Activated B cell treated with CpG ODN at 0.5 μM for 24 hours (primary cell): ENCODE measurements at places on chromosomes 13 and 19.

GRCh38 chr13:74067818-74068217, 66.4 kb downstream of the KLF12 start:
- DNase-seq, result no peak

DNA sequence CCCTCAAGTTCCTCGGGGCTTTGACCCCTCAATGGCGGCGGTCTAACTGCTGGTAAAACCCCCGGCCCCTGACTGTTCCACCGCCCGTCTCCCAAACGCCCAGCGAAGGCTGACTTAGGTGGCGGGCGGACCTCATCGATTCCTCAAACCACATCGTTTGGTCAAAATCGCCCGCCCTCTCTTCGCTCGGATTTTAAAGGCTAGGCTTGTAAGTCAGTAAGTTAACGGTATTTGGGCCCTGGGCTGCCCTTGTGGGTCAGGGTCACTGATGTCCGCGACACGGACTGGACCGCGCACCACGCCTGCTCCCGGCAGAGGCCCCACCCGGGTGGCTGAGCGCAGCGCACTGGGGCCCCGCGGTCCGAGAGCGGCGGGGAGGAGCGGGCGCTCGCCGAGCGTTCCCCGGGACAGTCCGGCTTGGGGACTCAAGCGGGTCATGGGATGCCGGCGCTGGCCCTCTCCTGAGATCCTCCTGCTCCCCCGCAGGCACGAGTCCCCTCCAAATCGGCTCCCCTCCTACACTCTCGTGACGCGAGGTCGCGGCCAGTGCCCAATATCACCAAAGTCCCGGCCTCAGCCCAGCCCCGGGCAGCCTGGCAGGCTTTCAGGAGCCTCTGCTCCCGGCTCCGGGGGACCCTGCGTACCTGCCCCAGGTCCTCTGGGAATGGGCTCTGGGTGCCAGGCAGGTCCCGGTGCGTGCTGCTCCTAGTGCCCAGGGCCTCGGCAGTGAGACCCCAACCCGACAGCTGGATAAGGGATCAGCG, 1.0 kb downstream of the FLT1 start:
- peak; percentile 21 for DNase-seq

- no peak for DNase-seq
These were observed 263.7 kb downstream of the KCTD12 start for GRCh38 chr13:76622315-76623040.

DNA sequence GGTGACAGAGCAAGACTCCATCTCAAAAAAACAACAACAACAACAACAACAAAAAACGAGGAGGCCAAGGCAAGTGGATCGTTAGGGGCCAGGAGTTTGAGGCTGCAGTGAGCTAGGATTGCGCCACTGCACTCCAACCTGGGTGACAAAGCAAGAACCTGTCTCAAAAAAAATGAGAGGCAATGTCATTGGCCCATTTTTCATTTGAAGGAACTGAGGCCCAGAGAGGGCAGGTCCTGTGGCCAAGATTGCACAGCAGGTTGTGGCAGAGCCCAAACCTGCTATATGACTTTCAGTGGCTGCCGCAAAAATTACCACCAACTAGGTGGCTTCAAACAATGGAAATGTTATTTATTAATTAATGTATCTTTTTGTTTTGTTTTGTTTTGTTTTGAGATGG, 5.5 kb downstream of the PIK3R2 start:
- DNase-seq, result no peak

DNA sequence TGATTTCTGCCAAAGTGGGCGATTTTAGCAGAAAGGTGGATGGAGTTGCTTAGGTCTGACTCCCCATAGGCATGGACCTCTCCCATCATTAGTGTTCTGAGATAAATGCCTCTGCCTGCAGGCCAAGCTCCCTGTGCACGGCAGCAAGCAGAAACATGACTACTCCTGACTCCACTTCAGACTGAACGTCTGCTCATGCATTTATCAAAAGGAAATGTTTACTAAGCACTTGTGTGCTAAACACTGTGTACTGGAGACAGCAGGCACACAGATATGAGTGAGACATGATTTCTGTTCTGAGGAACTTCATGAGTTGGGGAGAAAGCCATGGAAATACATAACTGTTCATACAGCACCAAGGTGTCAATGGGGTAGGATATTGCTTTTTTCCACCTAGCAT, 149.6 kb downstream of the MIPEP start:
- no peak for DNase-seq

DNA sequence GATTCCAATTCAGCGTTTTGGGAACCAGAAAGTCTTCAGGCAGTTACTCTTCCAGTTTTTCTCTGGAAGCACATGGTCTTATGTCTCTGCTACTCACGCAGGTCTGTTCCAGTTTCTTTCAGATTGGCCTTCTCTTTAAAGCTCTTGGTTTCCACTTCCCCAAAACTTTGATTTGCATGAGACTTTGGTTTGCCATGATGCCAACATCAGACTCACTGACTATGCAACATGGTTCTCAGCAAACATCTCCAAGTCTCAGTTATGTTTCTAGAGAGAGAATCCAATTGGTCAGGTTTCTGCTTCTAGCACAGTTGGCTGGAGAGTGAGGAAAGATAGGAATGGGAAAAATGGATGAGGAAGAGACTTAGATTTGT, 3.1 kb downstream of the AKAP11 start:
- DNase-seq, result no peak

DNA sequence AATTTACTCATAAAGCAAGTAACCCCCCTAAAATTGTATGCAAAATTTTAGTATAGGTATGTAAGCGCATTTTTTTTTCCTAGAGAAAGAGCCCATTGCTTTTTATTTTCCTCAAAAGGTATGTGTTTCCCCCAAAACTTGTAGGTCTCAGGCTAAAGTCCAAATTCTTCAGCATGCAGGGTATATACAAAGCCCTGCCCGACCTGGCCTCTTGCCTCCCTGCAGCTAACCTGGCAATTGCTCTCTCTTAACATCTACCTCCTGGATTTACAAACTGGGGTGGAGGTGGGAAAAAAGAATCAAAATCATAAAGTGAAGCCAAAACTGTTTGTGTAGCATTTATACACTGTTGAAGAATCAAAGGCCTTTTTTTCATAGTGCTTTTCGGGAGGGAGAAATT, 107.8 kb downstream of the KCNRG start:
- DNase-seq, result no peak

DNA sequence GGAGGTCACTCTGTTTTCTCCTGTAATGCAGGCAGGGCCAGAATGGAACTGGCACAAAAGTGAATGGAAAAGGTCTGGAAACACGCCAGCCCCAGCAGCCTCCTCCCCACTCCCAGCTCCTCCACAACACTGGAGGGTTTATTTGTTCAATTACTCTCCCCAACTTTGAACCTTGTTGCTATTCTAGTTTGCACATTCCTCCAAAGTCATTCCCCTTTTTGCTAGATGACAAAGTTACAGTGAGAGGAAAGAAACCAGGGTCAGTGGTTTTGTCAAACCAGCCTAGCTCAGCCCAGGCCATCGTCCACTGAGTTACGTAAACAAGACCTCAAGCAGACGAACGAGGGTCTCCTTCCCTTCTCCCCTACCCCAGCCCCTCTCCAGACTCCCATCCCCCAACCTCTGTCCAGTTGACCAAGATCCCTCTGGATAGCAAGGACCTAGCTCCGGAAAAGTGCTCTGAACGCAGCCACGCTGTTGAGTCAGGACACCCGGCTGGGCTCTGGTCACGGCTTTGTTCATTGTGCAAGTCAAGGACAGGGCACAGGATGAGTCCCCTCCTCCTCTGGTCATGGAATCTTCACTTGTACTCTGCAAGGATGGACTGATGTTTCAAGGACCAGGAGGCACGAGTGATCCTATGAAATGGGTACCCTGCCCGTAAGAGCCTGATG, 180.0 kb downstream of the USP12 start:
- no peak for DNase-seq

- DNase-seq, result no peak
These were observed 1.5 kb upstream of the BAX start for GRCh38 chr19:48953141-48953540.

- peak; percentile 41 for DNase-seq
These were observed 36.4 kb upstream of the NANOS3 start for GRCh38 chr19:13840305-13841085.

- no peak for DNase-seq
These were observed 857.0 kb upstream of the SPRY2 start for GRCh38 chr13:81197966-81198365.

DNA sequence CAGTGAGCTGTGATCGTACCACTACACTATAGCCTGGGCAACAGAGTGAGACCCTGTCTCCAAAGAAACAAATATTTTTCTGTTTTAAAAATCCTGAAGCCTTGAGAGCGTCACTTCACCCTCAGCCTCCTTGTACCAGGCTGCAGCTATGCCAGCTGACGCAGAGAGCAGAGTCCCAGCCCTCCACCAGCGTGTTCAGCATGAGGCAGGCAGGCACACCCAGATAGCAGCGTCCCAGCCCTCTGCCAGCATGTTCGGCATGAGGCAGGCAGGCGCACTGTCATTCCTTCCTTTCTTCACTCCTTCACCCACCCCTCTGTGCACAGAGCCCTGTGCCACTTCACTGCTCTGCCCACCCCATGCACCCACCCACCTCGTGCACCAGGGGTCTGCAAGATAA, 43.3 kb upstream of the USE1 start:
- no peak for DNase-seq

- DNase-seq, result no peak
These were observed 41.0 kb downstream of the POU4F1 start for GRCh38 chr13:78562237-78562889.

GRCh38 chr13:74443631-74444030, 309.4 kb upstream of the KLF12 start:
- DNase-seq, result no peak

GRCh38 chr19:13844130-13844631, 32.8 kb upstream of the NANOS3 start:
- no peak for DNase-seq

- no peak for DNase-seq
These were observed 633 bp downstream of the MYH14 start for GRCh38 chr19:50204081-50204428.

GRCh38 chr13:88461272-88462009, 790.3 kb downstream of the SLITRK5 start:
- DNase-seq, result no peak

DNA sequence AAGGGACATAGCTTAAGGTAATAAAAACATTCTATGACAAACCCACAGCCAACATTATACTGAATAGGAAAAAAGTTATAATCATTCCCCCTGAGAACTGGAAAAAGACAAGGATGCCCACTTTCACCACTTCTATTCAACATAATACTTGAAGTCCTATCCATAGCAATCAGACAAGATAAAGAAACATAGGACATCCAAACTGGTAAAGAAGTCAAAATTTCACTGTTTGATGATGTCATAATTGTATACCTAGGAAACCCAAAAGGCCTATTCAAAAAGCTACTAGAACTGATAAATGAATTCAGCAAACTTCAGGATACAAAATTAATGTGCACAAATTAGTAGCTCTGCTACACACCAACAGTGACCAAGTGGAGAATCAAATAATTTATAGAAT, 1590.0 kb upstream of the PCDH20 start:
- DNase-seq, result no peak

GRCh38 chr13:98977568-98978265, at the start of gene DOCK9:
Gene DOCK9 (minus strand): TSS chr13:98978064. CDS start chr13:98977909, 155 bp downstream.
- no peak for DNase-seq

GRCh38 chr19:15296353-15296752, 36.0 kb downstream of the BRD4 start:
- DNase-seq, result no peak

GRCh38 chr13:81582381-81582780, 1241.5 kb upstream of the SPRY2 start:
- no peak for DNase-seq

- no peak for DNase-seq
These were observed 424.7 kb downstream of the IRS2 start for GRCh38 chr13:109361562-109362289.

- no peak for DNase-seq
These were observed 26.8 kb upstream of the SACS start for GRCh38 chr13:23460309-23460708.

GRCh38 chr13:43785650-43786471, 911 bp downstream of the ENOX1 start:
- no peak for DNase-seq

- DNase-seq, result peak; percentile 41
These were observed 20.7 kb downstream of the SH3GL1 start for GRCh38 chr19:4379383-4380253.

- DNase-seq, result no peak
These were observed 15.3 kb downstream of the CAPN12 start for GRCh38 chr19:38728752-38729541.

GRCh38 chr19:51714848-51715247, 8.9 kb downstream of the HAS1 start:
- DNase-seq, result no peak

- DNase-seq, result peak; percentile 70
These were observed 1.0 kb downstream of the PRMT1 start for GRCh38 chr19:49677901-49678674.

- DNase-seq, result no peak
These were observed 14.1 kb downstream of the SLC27A5 start for GRCh38 chr19:58497634-58498170.

DNA sequence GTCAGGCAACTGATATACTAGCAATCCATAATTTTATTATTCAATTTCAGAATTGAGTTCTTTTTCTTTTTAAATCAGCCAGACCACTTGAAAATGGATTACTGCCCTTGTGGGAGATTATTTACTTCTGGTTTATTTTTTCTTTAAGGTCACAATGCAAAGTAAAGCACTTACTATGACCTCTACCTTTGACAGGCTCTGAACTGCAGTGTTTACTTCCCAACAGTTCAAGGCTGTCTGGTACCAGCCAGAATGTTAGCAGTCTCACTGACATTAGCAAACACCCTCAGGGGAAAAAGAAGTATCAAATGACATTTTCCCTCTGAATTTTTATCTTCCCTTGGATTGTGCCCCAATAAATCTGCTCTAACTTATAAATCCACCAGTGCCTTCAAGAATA, 57.5 kb downstream of the RAP2A start:
- no peak for DNase-seq

GRCh38 chr13:102401265-102401664, 583 bp downstream of the FGF14 start:
- no peak for DNase-seq

GRCh38 chr13:97249796-97250495, 27.8 kb downstream of the MBNL2 start:
- no peak for DNase-seq

GRCh38 chr13:106714271-106714982, 146.5 kb upstream of the ARGLU1 start:
- no peak for DNase-seq
